ENCODE measurements at places on chromosomes 7 and 10.

DNA sequence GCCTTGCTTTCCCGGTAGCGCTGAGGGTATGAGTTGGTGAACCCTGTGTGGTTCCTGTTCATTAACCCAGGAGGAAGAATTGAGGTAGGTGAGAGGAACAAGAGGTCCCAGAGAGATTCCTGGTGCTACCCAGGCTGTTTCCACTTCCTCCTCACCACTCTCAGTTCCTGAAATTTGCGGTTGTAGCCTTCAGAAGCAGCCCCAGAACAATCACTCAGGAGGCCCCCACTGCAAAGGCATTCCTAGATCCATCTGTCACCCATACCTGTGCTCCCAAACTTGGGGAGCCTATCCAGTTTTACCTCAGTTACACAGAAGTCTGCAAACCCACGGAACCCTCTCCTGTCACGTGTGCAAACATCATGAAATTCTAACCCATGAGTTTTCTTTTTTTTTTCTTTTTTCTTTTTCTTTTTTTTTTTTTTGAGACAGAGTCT, 9.0 kb upstream of the PIP4K2A start:
- no peak for DNase-seq

- DNase-seq = no peak
Measured at GRCh38 chr10:131683941-131684340, 216.9 kb upstream of the PPP2R2D start.

- no peak for DNase-seq
Measured at GRCh38 chr7:48718731-48719378, 205.5 kb upstream of the CDC14C start.

GRCh38 chr10:77268721-77269120, 368.9 kb downstream of the KCNMA1 start:
- DNase-seq = no peak

DNA sequence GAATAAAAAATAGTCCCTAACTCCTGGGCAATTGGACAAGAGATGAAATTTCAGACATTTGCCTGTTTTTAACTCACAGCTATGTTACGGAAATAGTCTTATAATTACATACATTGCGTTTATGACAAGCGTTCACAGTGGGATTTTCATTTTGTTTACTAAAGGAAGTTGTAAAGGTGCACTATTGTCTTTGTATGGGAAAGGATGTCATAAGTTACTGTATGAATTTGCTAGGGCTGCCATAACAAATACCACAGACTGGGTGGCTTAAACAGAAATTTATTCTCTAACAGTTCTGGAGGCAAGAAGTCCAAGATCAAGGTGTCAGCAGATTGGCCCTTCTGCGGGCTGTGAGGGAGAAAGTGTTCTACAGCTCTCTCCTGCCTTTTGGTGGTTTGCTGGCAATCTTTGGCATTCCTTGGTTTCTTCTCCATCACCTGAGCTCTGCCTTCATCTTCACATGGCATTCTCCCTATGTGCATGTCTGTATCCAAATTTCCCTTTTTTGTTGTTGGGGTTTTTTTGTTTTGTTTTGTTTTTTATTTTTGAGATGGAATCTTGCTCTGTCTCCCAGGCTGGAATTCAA, 5.6 kb downstream of the NFE2L3 start:
- no peak for DNase-seq

- DNase-seq = no peak
Measured at GRCh38 chr10:13776861-13777311, 190.1 kb downstream of the PRPF18 start.

- DNase-seq = no peak
Measured at GRCh38 chr7:1322240-1323110, 89.8 kb downstream of the UNCX start.

GRCh38 chr10:17101257-17101909, 28.2 kb downstream of the CUBN start:
- no peak for DNase-seq

DNA sequence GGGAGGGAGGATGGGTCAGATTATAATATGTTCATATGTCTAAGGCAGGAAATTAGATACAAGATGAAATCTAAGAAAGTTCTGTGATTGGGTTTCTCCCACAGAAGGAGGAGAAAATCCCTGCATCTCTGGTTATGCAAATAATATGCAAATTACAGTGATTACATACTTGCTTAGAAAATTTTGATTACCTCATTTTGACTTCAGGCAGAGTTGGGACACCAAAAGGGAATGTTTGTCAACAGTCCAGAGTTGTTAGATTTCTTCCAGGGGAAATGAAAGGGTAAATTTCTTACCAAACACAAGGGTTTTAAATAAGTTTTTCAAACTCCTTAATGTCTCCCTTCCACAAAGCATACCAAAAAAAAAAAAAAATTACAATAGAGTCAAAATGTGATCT, 101.4 kb upstream of the STEAP1B start:
- no peak for DNase-seq

- no peak for DNase-seq
Measured at GRCh38 chr10:98020784-98021183, 9.6 kb downstream of the CRTAC1 start.

- DNase-seq = no peak
Measured at GRCh38 chr7:128378637-128379036, 17.1 kb upstream of the PRRT4 start.

DNA sequence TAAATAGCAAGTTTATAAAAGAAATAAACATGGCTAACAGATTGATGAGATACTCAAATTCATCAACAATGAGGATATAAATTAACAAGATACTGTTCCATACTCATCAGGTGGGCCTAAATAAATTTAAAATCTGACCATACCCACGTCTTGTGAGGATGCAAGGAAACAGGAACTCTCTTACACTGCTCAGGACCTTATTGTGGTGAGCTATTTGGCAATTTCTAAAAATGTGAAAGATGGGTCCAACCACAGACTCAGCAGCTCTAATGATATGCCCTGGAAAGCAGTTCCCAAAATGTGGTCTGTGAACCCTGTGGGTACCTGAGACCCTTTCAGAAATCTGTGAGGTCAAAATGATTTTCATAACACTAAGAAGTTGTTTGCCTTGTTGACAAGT, 21.5 kb downstream of the RPP38 start:
- DNase-seq = no peak

DNA sequence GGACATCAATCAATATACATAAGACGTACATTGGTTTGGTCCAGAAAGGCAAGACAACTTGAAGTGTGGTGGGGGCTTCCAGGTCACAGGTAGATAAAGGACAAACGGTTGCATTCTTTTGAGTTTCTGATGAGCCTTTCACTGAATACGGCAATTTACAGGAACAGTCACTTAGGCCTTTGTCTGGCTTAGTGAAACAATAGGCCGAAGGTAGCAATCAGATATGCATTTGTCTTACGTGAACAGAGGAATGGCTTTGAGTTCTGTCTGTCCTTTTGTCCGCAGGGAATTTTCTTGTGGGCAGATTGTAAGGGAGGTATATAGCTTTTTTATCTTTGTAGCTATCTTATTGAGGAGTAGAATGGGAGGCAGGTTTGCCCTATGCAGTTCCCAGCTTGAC, 10.8 kb upstream of the STN1 start:
- no peak for DNase-seq

- DNase-seq = no peak
Measured at GRCh38 chr10:70350501-70350900, 31.9 kb downstream of the LRRC20 start.

DNA sequence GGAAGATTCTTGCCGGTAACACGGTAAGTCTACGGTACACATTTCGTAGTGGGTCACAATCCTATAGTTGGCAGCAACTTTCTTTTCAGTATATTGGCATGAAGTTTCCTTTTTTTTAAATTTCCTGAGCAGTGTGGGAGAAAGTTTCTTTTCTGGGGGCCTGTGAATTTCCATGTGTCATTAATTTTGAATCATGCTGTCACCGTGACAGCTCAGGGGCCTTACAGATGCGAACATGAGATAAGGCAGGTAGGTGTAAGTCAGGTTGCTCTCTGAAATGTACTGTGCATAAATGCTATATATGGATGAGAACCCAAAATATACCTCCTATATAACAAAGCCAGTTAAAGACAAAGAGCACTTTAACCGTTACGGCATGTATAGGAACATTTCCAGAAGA, 65.4 kb upstream of the SEM1 start:
- no peak for DNase-seq

GRCh38 chr7:138890499-138891445, 90.4 kb downstream of the KIAA1549 start:
- no peak for DNase-seq

- DNase-seq = no peak
Measured at GRCh38 chr10:61452151-61452651, 980 bp downstream of the TMEM26 start.

DNA sequence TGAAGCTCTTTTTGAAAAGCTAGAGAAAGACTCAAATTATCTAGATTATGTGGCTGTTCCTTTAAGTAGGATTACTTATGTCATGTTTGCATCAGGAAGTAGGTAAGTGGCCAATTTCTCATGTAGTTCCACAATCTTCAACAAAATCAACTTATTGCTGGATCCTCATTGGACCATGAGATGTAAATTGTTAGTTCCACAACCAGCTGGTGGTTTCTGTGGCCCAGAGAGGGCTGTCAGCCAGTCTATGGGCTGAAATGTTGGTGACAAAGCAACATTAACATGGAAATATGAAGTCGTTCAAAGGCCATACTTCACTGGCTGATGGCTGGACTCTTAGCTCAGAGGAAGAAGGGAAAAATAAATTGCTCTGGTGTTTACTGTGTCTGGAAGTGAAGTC, 157.9 kb downstream of the PLXDC2 start:
- no peak for DNase-seq

GRCh38 chr10:126286256-126286780, 102.0 kb downstream of the ADAM12 start:
- DNase-seq = no peak

DNA sequence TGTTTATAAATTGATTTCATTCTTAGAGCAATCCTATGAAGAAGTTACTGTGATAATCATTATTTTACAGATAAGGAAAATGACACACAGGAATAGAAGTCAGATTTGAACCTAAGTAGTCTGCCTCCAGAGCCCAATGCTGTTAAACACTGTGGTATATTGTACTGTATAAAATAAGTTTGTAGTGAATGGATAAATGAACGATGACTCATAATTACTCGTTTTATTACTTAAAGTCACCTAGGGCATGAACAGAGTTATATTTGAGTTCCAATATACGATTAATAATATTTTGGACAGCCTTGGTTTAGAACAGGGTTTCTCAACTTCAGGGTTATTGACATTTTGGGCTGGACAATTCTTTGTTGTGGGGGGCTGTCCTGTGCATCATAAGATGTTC, 7.8 kb upstream of the BTRC start:
- no peak for DNase-seq

GRCh38 chr10:103124420-103125096, 68.5 kb downstream of the NT5C2 start:
- DNase-seq = no peak

- DNase-seq = peak; percentile 34
Measured at GRCh38 chr7:151518105-151518946, 1.4 kb downstream of the RHEB start.

GRCh38 chr10:71981015-71981875, 17.1 kb downstream of the CHST3 start:
- DNase-seq = no peak

DNA sequence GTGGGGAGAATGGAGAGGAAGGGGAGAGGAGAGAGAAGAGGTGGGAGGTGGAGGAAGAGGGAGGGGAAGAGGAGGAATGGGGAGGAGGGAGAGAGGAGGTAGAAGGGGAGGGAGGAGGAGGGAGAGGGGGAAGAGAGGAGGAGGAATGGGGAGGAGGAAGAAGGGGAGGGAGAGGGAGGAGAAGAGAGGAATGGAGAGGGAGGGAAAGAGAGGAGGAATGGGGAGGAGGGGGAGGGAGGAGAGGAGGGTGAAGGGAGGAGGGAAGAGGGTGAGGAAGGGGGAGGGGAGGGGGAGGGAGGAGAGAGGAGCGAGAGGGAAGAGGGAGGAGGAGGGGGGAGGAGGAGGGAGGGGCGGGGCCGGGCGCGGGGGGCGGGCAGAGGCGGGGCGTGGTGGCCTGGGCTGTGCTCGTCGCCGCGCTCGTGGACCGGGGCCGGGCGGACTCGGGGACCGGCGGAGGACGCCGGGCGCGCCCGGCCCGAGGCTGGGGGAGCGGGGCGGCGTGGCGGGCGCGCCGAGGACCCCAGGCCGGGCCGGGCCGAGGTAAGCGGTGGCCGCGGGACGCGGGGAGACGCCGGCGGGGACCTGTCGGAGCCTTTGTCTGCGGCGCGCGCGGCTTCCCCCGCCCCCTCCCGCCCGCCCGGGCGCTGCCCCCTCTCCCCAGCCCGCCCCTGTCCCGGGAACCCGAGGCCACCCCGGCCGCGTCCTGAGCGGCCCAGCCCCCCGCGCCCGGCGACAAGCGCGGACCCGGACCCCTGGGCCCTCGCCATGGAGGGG, at the start of gene SLC29A4:
Gene SLC29A4, plus strand, starts transcription at position 401 of the 774 bp plus-strand sequence. CDS start 4,874 bp downstream, outside the sequence.
- DNase-seq = no peak

DNA sequence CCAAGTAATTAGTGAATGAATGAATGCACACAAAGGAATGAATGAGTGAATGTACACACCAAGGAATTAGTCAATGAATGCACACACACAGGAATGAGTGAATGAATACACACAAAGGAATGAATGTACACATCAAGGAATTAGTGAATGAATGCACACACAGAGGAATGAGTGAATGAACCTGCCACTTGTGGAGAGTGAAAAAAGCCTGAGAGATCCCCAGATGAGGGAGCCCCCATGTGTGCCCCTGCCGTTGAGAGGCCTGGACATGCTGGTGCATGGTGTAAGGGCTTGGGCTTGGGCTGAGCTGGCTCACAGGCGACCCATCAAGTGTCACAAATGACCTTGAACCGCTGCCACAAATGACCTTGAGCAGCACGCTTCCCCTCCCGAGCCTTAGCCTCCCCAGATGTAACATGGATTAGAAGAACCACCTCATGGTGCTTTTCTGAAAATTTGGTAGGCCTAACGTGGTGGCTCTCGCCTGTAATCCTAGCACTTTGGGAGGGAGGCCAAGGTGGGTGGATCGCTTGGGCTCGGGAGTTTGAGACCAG, 46.2 kb downstream of the GTF2IRD1 start:
- DNase-seq = no peak

- no peak for DNase-seq
Measured at GRCh38 chr7:155509359-155509724, 37.0 kb downstream of the CNPY1 start.

GRCh38 chr7:79593866-79594301, 140.4 kb upstream of the MAGI2 start:
- DNase-seq = no peak

- DNase-seq = no peak
Measured at GRCh38 chr7:68509054-68509453, 1089.2 kb upstream of the AUTS2 start.

DNA sequence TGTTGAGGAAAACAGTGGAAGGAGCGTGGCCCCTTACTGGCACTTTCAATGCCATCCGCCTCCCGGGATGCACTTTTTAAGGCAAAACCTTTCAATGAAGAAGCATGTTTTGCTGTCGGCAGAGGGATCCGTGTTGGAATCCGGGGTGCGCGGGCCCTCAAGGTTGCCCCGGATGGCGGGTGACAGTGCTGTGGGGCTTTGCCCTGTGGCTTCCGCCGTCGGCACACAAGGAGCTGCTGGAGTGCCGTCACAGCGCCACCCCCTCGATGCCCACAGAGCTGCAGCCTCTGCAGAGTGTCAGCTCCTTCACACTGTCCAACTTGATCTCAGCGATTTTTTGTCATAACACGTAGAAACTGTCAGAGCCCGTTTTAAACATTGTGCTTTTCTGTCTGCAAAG, 59.0 kb downstream of the NKX6-2 start:
- no peak for DNase-seq
